ENCODE measurements at places on chromosomes 1 and 21. TPM values are rescaled to one million over a fixed set of nuclear protein-coding genes. Genes with fewer than 3 reads are reported as not detected.

Gene AQP10
- total RNA-seq: not detected

Gene FCGR3B
- not detected for total RNA-seq

Gene RCAN3
- 185 TPM for total RNA-seq

- H3K4me3 ChIP-seq: no peak overlapping the region
- no peak overlapping the region for H3K27ac ChIP-seq
- H3K27me3 ChIP-seq: no peaks in the 10 kb centered on the region
- no peaks in the 10 kb centered on the region for H3K4me1 ChIP-seq
- H3K36me3 ChIP-seq: no peaks in the 10 kb centered on the region
These were observed 84.3 kb downstream of the ROR1 start for GRCh38 chr1:63858153-63858552.

DNA sequence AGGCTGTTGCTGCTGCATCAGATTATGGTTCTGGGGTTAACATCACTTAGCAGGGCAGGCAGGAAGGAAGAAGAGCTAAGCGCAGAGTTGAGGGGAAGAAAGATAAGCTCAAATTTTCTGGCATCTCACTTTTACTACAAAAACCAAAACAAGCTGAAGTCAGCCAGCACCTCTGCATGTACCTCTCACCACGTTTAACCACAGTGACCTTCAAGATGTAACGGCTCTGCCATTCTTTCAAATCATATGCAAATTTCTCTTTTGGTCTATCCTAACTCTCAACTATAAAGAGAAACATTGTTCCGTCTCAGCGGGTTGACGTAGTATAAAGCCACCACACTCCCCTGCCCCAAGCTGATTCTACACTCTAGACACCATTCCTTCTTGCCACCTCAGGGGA is 154.4 kb downstream of the OMA1 start:
- no peaks in the 10 kb centered on the region for H3K36me3 ChIP-seq
- no peaks in the 10 kb centered on the region for H3K27me3 ChIP-seq
- no peak overlapping the region for H3K4me3 ChIP-seq

DNA sequence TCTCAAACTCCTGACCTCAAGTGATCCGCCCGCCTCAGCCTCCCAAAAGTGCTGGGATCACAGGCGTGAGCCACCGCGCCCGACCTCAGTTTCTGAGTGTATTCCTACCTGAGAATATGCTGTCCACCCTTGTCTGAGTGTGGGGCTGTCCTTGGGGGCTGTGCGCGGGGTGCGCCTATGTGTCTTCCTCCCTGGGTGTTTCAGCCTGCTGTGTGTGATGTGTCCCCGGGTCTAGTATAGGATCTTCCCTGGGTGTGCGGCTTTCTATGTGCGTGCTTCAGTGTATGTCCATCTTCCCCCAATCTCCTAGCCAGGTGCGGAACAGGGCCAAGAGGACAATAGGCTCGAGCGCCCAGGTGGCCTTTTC is 8.3 kb upstream of the ID3 start:
- peaks cover 8% of the 10 kb centered on the region for H3K27me3 ChIP-seq
- H3K36me3 ChIP-seq: no peaks in the 10 kb centered on the region
- no peak overlapping the region for H3K27ac ChIP-seq
- peak overlapping the region; percentile 25 for H3K4me3 ChIP-seq
- H3K4me1 ChIP-seq: peaks cover 22% of the 10 kb centered on the region

DNA sequence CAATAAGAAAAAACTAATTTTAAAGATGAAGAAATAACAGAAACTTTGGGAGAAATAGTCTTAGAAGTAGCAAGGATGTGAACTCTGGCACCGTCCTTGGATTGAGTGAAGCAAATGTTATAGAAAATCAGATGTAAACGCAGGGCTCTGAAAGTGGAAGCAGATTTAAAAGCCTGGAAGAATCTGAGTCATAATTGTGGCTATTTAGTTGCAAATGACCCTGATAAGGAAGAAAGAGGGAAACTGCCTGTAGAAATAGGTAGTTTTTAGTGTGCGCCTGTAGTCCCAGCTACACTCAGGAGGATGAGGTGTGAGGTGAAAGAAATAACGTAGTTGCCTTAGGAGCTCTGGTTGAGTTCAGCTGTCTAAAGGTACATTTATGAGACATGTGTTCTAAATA is 101.0 kb downstream of the NGF start:
- no peaks in the 10 kb centered on the region for H3K4me1 ChIP-seq
- H3K27me3 ChIP-seq: no peaks in the 10 kb centered on the region
- no peak for DNase-seq
- H3K36me3 ChIP-seq: no peaks in the 10 kb centered on the region

DNA sequence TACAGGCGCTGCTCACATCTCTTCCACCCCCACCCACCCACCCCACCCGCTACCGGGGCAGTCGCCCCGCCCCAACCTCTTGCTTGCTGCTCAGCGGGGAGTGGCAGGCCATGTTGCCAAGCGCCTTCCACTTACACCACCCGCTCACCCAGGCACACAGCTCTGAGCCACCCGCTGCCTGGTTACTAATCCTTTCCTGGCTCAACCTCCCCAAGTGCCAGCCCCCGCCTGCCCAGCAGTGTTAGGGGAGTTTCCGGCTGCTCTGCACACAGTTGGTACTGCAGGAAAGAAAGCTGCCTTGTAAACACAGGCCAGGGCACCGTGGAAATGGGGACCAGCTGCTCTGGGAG is 56.2 kb downstream of the LACTBL1 start:
- H3K27me3 ChIP-seq: peaks cover 2% of the 10 kb centered on the region
- no peaks in the 10 kb centered on the region for H3K36me3 ChIP-seq
- no peak for DNase-seq
- no peaks in the 10 kb centered on the region for H3K4me1 ChIP-seq
- no peak overlapping the region for H3K27ac ChIP-seq

GRCh38 chr1:47418681-47419325 is 2.7 kb downstream of the FOXE3 start:
- no peaks in the 10 kb centered on the region for H3K4me1 ChIP-seq
- no peak for DNase-seq
- H3K4me3 ChIP-seq: no peak overlapping the region
- H3K36me3 ChIP-seq: no peaks in the 10 kb centered on the region
- H3K27me3 ChIP-seq: peaks cover 51% of the 10 kb centered on the region
- no peak overlapping the region for H3K27ac ChIP-seq

DNA sequence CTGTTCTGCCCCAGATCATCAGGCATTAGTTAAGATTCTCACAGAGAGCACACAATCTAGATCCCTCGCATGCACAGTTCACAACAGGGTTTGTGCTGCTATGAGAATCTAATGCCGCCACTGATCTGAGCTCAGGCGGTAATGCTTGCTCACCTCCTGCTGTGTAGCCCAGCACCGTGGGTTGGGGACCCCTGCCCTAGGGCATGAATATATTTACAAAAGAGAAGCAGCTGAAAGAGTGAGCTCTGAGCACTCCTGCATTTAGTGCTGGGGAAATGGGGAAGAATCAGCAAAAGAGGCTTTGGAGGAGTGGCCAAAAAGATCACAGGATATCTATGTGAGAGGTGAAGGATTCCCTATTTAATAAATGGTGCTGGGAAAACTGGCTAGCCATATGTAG is 5.6 kb downstream of the CFAP57 start:
- H3K36me3 ChIP-seq: no peaks in the 10 kb centered on the region
- H3K4me1 ChIP-seq: peaks cover 1% of the 10 kb centered on the region
- DNase-seq: no peak
- H3K27ac ChIP-seq: no peak overlapping the region
- H3K27me3 ChIP-seq: peaks cover 21% of the 10 kb centered on the region
- no peak overlapping the region for H3K4me3 ChIP-seq
